ENCODE measurements at places on chromosomes 2 and 18.

DNA sequence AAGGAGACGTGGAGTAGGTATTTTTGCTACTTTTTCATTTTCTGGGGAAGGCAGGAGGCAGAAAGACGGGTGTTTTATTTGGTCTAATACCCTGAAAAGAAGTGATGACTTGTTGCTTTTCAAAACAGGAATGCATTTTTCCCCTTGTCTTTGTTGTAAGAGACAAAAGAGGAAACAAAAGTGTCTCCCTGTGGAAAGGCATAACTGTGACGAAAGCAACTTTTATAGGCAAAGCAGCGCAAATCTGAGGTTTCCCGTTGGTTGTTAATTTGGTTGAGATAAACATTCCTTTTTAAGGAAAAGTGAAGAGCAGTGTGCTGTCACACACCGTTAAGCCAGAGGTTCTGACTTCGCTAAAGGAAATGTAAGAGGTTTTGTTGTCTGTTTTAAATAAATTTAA is 3.4 kb downstream of the FZD7 start:
- DNase-seq, result no peak

- DNase-seq, result no peak
Measured at GRCh38 chr2:216084547-216084946, 2.8 kb downstream of the TMEM169 start.

DNA sequence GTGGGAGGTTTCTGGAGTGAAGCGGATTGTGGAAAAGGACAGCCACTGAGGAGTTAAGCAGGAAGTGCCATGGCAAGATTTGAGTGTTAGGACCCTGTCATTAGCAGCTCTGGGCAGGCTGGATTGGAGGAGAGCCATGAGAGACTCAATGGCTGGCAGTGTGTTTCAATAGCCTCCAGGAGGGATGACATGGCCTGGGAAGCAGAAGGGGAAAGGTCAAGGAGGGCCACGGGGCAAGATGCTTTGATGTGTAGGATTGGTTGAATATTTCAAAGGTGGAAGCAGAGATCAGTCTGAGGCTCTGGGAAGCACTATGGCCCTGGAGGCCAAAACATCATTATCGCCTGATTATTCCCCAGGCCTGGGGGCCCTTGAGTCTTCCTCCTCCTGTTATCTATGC is 229.0 kb upstream of the HS6ST1 start:
- DNase-seq, result no peak

- no peak for DNase-seq
Measured at GRCh38 chr2:43414586-43415135, 181.2 kb downstream of the THADA start.

DNA sequence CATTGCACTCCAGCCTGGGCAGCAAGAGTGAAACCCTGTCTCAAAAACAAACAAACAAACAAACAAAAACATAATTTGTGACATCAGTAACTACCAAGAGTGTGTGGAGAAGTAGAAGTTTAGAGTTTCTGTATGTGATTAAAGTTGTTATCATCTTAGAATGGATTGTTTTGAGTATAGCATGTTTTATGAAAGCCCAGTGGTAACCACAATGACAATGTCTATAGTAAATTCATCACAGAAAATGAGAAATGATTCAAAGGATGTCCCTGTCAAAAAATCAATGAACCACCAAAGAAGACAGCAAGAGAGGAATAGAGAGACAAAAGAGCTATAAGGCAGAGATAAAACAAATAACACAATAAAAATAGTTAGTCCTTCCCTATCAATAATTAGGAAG is 1299.2 kb downstream of the CNTNAP5 start:
- no peak for DNase-seq

DNA sequence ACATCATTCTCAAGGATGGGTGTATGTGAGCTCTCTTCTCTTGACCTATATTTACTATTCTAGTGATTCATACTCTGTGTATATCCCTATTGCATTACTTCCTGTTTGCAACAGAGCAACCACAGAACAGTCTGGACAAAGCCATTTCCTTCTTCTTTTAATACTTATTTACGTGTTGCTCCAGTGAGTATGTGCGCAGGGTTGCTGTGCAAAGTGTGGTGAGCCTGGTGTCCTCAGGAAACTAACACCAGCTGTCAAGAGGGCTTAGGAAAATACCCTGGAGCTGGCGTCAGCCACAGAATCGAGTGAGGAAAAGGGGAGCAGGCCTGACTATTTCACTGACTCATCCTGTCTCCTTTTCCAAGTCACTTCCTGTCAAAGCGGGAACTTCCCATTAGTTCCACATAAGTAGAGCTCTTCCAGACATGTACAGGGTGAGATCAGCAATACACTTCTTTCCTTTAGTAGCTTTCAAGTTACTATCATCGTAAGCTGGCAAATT is 214.1 kb upstream of the COPS8 start:
- DNase-seq, result no peak

DNA sequence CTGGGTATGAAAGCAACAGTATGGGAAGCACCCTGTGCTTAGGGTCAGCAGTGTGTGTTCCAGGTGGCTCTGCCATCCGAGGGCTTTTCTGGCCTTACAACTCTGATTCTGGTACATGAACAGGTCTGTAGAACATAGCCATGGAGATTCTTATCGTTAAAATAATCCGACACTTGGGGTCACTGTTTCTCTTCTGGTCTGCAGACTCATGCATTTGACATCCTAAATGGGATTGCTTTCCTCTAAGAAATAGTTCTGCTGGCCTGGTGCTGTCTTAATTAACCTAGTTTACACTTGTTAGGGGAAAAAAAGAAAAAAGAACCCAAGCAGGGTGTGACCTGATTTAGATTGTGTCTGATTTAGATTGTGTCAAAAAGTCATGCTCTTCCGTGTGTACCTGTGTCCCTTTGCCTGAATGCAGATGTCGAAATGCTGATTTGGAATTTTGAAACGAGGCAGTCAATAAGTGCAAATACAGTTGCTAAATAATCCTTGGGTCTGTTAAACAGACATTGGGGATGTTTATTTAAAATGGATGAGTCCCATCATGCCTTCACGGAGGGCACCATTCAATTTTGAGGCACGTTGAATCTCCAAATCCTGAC is 59.6 kb downstream of the TRPM8 start:
- peak; percentile 63 for DNase-seq

GRCh38 chr2:239724194-239724849 is 300.8 kb downstream of the NDUFA10 start:
- no peak for DNase-seq
